Activated T-cell treated with anti-CD3 and anti-CD28 coated beads, Interleukin-2, amount 50 U/mL, for 4 hours (primary cell): ENCODE measurements at places on chromosomes 6 and 20. TPM values are rescaled to one million over a fixed set of nuclear protein-coding genes. Genes with fewer than 3 reads are reported as not detected.

Gene SPTLC3
- 0.16 TPM for total RNA-seq

Gene SLC24A3
- not detected for total RNA-seq

Gene FRK
- total RNA-seq: 0.03 TPM

Gene PTCRA
- total RNA-seq: not detected

Gene CHRNA4
- not detected for total RNA-seq

Gene TRAPPC3L
- not detected for total RNA-seq

Gene SLC4A11
- total RNA-seq: 3.1 TPM

Gene TTLL9
- total RNA-seq: not detected

DNA sequence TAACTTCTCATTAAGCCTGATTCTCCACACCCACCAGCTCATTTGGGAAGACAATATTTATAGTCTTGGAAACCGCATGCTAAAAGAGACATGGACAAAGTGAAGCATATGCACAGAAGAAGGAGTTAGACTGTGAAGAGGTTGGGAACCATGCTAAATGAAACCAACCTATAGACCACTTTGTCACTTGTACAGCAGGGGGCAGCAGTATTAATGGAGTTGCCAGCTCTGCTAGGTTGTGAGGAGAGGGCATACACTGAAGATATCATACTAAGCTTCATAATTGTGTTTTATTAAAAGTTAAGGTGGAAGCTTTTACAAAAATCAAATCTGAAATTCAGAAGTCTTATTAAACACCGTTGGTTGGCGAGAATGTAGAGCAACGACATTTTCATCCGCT lies 38.3 kb upstream of the HMGCLL1 start:
- DNase-seq: no peak

- no peak for DNase-seq
Measured at GRCh38 chr20:50229156-50229607, 38.6 kb downstream of the CEBPB start.

DNA sequence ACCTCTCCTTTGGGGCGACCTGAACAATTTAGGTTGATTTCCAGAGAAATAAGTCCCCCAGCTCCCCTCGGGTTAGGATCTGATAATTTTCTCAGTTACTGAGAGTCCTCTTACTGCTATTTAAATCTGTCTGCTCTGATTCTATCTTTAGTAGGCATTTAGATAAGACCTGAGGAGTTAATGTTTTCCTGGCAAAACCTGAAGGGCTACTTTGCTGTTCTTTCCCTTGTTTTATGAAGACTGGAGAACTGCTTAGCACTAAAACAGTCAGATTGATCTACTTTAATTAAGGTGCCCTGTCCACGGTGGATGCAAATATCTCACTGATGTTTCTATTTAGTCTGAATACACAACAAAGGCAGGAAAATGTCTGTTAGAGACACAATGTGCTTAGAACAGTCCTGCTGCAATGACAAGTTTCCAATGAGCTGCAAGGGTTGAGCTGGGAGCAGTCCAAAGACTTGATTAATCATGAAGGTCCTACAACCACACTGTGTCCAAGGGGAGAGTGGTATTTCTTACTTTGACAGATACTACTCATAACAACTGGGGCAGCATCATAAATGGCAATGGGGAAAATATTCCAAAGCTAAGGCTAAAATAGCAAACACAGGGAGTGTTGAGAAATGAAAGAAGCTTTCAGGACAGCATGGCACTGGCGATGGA lies 15.7 kb downstream of the ADTRP start:
- no peak for DNase-seq

DNA sequence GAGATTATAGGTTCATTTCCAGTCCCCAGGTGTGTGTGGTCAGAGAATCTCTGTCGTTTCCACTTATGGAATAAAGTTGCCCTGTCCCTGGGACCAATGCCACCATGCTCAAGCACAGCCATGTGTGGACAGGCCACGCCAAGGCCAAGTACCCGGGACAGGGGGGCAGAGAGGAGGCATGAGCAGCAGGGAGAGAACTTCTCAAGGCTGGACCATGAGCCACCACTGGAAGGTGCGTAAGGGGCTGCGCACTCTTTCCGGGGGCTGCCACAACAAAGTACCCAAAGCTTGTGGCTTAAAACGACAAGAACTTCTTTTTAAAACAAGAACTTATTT lies 209.2 kb upstream of the KCNQ5 start:
- DNase-seq: no peak

GRCh38 chr6:131565056-131565455 lies 8.0 kb upstream of the ARG1 start:
- no peak for DNase-seq

DNA sequence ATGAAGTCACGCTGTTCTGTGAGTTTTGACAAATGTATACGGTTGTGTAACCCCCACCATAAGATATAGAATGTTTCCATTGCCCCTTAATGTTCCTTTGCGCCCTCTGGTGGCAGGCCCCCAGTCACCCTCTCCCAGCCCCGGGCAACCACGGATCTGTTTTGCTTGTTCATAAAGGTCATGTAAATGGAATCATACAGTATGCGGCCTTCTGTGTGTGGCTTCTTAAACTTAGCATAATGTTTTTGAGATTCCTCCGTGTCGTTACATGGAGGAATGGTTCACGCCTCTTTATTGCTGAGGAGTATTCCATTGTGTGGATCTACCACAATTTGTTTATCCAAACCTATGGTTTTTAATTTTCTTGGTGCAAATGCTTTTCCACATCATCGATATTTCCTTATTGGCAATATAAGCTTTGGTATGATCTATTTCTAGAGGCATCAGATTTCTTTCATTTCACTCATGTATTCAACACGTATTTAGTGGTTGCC lies 28.4 kb downstream of the LYRM2 start:
- peak; percentile 81 for DNase-seq

DNA sequence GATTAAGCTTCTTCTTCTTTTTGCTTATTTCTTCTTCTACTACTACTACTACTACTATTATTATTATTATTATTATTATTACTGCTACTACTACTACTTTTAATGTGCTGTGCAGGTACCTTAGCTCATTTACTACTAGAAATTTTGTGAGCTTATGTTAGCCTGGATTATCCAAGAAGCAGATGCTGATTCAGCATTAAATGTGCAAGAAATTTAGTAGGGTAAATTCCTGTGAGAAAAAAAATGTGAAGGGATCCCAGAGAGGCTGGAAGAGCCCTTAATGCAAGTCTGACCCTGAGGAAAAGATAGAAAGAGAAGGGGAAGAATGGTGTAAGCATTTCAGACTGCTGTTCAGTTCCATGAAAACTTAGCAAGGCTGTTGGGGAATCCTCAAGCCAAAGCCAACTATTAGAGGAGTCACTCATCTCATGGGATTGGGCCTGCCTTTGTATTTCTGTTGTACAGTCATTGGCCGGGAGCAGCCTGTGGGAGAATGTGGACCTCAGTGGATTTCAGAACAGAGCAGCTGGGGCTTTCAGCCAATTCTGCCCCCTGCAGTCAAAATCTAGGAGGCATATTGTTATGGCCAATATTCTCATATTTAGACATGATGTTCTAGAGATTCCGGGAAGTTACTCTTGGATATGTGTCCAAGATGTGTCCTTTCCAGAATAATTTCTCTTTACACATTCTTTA lies 37.2 kb upstream of the TSPYL1 start:
- no peak for DNase-seq

DNA sequence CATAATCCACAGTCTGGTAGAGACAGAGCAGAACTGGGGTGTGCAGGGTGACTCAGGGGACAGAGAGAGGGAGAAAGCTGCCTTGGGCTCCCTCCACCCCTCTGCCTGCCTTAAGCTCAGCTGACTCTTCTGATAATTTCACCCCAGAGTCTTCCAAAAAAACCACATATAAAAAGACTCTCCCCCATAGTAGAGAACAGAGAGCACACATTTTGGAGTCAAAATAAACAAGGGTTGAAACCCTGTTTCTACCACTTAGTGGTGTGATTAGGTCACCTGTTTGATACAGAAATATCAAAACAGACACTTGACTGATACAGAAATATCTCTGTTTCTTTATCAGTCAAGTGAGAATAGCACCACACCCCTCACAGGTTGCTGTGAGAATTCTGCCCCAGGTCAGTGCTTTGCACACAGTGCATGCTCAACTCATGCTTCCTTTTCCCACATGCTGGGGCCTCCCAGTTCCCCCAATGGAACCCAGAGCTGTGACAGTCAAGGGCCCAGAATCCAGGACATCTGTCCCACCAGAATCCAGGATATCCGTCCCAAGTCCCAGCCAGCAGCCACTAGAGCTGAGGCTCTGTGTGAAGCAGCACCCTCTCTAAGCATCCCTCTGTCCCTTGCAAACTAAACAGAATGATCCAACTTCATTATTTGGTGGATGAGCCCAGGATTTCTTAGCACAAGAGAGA lies 1.2 kb downstream of the TREML2 start:
- no peak for DNase-seq

DNA sequence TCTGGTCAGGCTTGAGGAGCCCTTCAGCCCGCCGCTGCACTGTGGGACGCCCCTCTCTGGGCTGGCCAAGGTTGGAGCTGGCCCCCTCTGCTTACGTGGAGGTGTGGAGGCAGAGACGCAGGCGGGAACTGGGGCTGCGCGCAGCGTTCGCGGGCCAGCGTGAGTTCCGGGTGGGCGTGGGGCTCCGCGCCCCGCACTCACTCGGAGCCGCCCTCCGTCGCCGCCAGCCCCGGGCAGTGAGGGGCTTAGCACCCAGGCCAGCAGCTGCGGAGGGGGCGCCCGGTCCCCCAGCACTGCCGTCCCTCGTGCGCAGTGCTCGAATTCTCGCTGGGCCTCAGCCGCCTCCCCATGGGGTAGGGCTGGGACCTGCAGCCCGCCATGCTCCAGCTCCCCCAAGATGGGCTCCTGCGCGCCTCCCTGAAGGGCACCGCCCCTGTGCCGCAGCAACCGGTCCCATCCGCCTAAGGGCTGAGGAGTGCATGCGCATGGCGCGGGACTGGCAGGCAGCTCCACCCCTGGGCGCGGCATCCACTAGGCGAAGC lies 695.9 kb downstream of the EPHA7 start:
- no peak for DNase-seq

DNA sequence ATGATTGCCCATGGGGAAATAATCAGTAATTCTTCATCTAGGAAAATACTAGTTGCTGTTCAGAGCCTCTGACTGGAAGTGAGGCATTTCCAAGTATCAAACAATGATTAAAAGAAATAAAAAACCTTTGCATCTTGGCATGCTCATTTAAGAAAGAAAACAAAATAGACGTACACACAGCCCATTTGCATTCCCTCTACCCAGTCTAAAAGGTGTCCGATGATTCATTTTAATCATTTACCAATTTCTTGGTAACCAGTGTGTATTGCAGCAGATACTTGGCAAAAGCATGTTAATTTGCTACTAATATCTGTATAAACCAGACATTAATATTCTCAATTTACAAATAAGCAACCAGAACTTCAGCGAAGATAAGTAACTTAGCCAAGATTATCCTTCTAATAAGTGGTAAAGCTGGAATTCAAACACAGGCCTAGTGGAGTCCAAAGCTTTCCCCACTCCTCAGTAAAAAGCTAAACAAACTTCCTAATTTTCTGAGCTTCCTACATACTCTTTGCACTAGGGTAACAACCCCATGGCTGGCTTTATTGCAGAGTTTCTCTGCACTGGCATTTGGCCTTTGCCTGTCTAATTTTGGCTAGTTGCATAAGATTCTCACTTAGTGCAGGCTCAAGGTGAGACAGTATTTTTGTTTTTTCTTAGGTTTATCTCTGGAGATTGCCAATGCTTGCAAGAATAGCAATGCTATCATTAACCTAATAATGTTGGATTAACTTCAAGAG lies 338.1 kb downstream of the PRKN start:
- no peak for DNase-seq

DNA sequence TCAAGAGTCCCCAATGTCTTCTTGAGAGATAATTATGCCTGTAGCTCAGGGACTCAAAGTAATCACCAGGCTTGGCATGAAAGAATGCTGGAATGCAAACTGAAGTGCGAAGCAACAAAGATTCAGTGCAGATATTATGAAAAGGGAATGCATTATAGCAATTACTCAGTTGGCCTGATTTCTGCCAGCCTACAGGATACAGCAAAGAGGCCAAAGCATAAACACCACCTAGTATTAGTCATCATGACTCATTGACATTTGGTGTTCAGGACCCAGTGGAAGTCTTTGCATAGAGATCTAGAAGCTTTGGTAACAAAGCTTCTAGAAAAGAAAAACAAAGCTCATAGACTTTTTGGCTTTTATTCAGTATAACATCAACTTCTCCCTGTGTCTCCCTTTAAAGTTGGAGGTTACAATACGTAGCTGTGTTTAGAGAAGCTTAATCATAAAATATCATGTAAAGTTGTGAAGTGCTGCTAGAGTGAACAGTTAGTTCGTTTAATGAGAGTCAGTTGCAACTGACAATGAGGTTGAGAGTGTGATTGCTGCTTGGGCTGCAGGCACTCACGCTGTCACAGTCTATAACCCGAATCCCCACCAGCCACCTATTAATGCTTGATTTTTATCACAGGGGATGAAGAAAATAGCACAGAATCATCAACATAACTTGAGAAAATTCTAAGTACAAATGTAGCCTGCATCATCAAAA lies 932.7 kb downstream of the TFAP2A start:
- no peak for DNase-seq

- no peak for DNase-seq
Measured at GRCh38 chr6:168493976-168494375, 53.0 kb downstream of the SMOC2 start.

DNA sequence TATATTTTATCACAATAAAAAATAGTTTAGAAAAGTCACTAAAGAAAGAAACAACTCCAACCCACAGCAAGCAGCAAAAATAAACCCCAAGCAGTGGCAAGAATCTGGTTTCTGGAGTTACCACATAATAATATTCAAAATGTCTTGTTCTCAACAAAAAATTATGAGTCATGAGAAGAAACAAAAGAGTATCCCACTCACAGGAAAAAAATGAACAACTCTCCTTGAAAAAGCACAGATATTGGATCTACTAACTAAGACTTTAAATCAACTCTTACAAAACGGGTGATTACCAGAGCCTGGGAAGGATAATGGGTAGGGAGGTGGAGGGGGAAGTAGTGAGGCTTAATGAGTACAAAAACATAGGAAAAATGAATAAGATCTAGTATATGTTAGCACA lies 425.6 kb downstream of the PLCB1 start:
- no peak for DNase-seq

- DNase-seq: no peak
Measured at GRCh38 chr6:165649166-165650137, 13.6 kb downstream of the PDE10A start.

DNA sequence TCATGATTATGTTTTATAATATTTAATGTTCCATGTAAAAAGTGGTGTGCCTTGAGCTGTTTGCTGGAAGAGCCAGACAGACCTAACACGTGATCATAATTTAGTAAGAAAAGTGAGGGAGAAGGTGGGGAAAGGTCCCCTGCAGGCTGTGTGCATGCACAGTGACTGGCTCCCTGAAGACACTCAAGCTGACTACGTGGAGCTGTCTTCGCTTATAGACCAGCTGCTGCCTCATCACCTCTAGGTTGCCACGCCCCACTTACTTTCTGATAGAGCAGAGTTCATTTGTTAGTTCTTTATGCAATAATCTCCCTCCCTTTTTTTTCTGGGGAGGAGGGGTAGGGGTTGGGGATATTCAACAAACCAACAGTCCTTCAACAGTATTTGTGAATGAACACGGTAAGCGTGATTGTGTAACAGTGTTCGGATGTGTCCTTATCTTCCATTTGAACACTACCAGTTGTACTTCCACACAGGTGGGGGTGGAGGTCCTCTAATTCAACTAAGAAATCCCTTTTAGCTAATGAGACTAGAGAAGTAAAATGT lies 157.3 kb downstream of the BACH2 start:
- no peak for DNase-seq

- no peak for DNase-seq
Measured at GRCh38 chr6:53023323-53023722, 28.2 kb upstream of the GSTA4 start.

- no peak for DNase-seq
Measured at GRCh38 chr20:3141757-3142156, 17.9 kb downstream of the FASTKD5 start.
